ENCODE measurements at places on chromosomes 1 and 21.

DNA sequence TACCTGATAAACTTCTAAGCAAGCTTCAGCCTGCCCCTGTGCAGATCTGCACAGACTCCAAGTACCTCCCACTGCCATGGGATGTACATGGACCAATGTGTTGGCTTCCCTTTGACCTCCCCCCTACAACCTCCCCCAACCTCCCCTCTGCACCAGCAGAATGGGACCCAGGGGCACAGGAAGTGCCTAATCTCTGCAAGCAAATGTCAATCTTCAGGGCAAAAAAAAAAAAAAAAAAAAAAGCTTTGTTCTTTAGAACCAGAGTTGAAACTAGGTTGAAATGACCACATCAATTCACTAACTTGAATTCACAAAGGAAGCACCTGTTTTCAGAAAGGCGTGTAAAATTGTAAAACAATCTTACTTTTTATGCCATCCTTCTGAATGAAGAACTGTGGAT is 53.9 kb upstream of the TIAM1 start:
- DNase-seq: no peak

GRCh38 chr1:45792744-45793143 is 10.7 kb upstream of the MAST2 start:
- DNase-seq: no peak

- no peak for DNase-seq
Observed at GRCh38 chr1:48248356-48248755, 25.8 kb downstream of the SLC5A9 start.

DNA sequence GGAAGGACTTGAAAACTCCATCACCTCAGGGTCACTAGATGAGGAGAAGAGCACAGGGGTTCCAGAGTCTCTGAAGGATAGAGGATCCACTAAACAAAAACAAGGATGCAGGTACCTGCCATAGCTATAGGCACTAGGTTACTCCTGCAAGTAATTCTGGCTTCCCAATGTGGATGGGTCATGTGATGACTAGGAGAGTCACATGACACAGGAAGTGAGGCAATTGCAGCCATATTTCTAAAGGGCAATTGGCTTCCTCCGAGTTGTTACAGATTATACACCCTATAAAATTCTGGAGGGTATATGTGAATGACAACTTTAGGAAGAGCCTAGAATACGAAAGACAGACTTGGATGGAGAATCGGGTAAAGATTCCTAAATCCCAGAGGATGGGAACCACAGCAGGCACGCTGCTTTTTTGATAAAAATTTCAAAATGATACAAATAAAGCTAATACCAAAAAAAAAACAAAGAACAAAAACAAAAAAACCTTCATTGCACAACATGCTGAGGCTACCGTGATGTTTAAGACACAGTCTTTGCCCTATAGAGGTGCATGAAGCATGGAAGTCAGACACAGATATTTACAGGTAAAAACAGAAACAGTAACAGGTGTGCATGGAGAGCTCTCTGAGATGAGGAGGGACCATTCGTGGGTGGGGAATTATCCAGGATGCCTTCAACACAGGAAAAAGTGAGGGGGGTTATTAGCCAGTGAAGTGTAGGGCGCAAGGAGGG is 10.5 kb downstream of the MTX1 start:
- DNase-seq: no peak

DNA sequence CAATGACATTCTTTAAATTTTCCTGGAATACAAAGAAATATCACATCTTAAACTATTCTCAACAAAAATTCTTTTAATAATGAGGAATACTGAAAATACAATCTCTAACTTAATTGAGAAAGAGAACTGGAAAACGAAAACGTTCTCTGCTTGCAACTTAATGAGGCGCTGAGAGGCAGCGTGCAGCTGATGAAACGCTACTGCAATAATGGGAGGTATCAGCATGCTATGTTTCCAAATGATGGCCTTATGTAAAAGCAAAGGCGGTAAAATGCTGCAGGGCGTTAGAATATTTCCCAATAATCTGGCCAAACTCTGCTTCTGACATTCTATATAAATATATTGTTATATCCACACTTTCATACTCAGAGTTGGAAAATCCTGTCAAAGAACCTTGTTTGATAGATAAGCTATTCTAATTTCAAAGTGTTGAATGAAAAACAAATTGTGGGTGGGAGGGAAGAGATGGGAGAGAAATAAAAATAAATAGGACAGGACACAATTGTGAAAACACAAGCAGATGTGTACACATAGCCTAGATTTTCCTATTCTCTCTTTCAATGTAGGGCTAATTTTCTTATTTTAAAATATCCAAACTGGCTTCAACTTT is 70.9 kb downstream of the APP start:
- no peak for DNase-seq

Data from effector memory CD8-positive, alpha-beta T cell (primary cell).